Heart right ventricle (tissue), 16 donors: ENCODE measurements at places on chromosomes 5 and 9.

DNA sequence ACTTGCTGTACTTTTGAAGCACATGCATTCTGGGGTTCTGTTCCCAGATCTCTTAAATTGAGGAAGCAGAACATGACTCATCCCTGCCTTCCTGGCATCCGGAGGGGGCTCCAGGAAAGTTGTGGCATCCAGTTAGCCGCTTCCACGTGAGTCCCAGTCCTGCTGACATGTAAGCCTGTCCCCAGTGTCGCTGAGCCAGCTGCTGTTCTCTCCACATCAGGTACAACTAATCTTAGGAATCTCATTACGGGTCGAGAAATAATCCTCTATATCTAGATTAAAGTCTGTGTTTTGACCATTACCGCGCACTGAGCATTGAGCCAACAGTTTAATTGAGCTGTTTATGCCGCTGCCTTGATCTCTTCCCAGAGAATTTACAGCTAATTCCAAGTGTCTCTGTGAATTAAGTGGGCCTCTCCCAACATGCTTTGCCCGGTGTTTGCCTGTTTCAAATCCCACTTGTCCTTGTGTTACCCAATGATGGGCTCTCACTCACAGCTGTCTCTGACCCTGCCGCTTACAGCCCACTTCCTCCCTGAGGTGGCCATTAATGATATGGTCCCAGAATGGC is 10.5 kb upstream of the SHB start:
- no peak for DNase-seq

GRCh38 chr5:83972909-83973308 is 252.3 kb upstream of the HAPLN1 start:
- no peak for DNase-seq

DNA sequence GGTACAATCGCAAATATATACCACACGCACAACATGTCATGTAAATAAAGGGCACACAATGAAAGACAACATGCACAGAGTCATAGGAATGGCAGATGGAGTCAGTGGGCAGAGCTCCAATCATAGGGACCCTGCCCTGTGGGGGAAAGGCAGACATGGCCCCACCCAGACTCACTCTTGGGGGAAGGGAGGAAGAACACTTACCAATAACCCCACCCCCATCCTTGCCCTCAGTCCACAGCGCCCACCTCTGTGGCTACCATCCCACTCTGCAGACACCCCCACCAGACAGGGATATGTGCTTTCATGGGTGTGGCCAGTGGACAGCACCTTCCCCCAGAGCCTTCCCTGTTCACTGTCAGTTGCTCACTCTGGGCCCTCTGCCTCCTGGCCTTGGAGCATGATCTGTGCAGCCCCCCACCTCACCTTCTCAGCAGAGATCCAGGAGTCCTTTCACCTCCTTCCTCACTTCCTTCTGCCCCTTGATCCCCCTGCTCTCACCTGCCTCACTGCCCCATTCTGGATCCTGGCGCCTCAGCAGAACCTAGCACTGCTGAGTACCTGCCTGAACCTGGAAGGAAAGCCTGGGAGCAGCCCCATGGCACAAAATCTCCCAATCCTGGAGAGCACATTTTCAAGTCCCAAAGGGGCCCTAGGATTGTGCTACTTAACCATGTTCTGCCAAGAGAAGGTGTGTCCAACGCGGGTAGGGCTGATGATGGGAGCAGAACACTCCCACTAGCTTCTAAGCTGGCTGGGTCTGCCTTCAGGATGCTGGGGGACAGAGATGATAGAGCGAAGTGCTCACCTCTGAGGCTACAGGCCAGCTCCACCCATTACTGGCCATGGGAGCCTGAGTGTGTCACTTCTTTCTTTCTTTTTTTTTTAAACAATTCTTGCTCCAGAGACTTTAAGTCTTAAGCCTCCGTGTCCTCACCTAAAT is 1.5 kb upstream of the PHF19 start:
- no peak for DNase-seq

DNA sequence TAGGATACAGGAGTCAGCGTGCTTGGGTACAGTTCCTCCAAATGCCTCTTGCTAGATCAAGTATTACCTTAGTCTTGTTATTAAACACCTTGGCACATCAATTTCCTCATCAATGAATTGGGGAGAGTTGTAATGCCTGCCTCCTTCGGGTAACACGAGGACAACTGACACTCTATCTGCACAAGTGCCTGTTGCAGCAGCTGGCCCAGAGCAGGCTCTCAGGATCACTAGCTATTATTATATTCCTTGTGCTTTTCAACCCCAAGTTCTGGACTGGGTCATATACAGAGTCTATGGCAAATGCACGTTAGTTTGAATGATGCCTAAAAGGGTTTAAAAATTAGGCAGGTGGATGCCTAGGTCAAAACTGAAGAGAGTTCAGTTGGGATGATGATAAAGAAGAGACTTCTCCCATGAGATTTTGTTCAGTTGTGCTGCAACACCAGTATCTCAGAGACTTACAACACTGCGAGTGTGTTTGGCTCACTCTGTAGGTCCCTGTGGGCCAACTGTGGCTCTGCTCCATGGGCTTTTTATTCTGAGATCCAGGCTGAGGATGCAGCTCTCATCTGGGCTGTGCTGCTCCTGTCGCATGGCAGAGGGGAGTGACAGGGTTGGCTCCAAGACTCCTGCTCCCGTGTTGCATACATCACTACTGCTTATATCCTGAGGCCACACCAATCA is 41.1 kb upstream of the TEX48 start:
- no peak for DNase-seq

DNA sequence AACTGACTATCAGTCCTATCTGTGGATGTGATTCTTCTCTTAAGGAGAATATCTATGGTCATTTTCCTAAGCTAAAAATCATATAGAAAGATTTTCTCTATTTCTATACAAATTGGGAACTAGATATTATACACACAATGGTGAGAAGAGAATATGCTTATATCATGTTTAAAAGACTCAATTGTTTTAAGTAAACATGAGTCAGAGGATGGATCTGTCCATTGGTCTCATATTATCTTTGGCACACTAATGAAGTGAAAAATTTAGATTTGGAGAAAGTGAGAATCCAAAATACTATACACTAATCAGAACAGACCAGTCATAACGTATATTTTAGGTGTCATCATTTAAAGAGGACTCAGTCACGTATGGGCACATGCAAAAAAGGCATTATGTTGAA is 16.5 kb upstream of the SPINK14 start:
- DNase-seq: no peak

- DNase-seq: no peak
Measured at GRCh38 chr9:99954819-99955218, 48.4 kb downstream of the STX17 start.
